ENCODE measurements at places on chromosomes 4 and X.

DNA sequence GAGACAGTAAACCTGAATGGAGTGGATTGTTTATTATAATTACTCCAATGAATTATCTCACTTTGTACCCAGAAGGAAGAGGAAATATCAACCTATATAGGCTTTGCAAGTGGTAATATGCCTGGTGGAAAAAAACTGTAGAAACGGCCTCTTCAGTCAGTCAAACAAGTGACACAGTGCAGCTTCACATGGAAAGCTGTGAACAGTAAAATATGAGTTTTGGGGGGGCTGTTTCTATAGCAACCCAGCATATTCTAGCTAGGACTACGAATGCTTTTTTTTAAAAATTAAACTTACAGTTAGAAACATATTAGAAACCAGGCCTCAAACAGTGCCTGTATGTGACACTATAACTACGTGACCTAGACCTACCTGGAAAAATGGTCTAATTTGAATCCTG lies 150.1 kb downstream of the PPP1R2C start:
- no peak for DNase-seq

- DNase-seq = no peak
Observed at GRCh38 chr4:41120297-41121217, 93.8 kb downstream of the APBB2 start.

DNA sequence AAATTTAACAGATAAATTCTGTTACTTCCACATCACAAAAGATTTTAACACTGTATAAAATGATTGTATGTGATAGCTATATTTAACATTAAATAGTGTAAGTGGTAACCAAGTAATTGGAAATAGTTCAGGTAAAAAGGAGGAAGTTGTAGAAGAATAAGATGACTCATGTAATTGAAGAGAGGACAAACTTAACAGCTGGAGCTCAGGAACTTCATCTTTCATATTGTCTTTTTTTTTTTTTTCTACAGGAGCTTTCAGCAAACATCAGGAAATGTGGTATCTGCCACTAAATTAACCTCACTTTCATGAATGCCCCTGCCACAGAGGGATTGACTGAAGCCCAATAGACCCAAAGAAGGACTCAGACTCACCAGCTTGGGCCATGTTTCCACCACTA lies 188.4 kb upstream of the VEGFC start:
- DNase-seq = no peak

GRCh38 chr4:56272927-56273326 lies 114.4 kb downstream of the AASDH start:
- no peak for DNase-seq

DNA sequence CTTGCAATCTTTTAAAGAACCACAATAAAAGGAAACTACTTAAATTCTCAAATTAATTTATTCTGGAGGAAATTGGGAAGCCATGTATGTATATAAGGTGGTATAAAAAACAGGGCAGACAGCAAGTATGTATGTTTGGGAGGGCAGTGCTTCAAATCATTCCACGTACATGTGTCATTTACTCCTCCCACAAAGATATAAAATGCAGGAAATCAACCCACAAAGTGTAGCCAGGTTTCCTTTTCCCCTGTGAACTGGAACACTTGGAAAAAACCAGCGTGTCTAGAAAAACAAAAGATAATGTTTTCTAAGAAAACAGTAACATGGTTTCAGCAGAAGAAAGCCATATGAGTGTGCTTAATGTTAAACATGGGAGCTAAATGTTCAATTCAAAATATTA lies 156.7 kb upstream of the FAM47A start:
- no peak for DNase-seq

DNA sequence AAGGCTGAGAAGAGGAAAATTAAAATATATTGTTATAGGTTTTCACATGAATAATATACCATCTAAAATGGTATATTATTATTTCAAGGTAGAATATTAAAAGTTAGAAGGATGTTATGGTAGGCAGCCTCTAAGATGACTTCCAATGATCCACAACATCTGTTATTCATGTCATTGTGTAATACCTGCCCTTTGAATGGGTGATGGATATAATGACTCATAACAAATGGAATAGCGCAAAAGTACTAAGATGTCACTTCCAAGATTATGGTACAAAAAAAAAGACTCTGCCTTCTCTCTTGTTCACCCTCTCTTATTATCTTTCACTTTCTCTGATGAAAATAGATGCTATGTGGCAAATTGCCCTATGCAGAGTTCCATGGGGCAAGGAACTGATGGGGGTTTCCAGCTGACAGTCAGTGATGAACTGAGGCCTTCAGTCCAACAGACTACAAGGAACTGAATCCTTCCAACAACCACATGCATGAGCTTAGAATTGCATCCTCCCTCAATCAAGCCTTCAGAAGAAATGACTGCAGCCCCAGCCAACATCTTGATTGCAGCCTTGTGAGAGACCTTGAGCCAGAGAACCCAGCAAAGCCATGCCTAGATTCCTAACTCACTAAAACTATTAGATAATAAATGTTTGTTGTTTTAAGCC lies 57.7 kb downstream of the HS6ST2 start:
- no peak for DNase-seq

GRCh38 chrX:69138118-69138390 lies 27.2 kb downstream of the PJA1 start:
- no peak for DNase-seq

GRCh38 chrX:110041980-110042379 lies 39.1 kb downstream of the TMEM164 start:
- DNase-seq = no peak

DNA sequence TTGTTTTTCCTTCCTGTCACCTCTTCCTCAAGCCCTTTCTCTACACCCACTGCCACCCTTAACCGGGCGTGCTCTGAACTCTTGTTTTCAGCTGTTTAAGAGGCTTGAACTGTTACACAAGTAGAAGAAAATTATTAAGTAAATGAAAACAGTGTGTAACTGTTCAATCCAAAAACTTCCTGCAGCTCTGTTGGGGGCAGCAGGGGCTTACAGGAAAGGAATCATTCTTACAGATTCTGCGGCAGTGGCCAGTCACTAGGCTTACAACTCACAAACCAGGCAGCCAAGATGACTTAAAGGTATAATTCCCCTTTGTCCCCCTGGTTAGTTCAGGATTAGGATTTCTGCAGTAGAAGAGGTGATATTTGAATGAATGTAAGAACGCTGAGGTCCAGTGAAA lies 70.2 kb upstream of the ETNPPL start:
- no peak for DNase-seq

DNA sequence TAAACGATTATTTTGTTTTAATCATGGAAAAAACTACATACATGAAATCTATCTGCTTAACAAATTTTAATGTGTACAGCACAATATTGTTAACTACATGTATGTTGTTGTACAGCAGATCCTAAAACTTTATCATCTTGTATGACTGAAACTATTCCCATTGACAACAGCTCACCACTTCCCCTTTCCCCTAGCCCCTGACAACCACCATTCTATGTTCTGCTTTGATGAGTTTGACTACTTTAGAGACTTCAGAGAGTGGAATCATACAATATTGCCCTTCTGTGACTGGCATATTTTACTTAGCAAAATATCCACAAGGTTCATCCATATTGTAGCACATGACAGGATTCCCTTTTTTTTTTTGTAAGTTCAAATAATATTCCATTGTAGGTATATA lies 185.9 kb downstream of the CFAP299 start:
- DNase-seq = no peak

DNA sequence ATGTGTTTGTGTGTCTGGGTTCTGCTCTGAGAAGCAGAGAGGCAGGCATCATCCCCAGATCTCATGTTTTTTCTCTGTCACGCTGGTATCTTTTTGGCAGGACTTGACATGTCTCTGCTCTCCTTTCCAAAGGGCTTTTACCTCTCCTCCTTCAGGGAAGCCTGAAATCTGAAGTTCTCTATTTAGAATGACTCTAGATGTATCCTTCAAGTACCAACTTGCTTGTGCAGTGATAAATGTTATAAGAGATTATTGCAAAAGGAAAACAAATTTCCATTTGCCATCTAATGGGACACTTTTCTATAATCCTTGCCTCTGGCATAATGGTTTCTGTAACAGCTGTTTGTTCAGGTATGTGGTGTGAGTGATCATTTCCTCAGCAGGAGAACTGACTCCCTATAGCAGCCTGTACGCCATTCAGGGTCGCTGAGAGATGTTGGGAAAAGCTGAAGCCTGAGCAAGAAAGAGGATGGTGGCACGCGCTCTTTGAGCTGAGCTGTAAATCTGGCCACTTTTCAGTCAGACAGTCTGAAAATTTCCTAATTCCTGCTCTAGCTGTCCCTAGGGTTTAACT lies 72.5 kb downstream of the CNGA2 start:
- no peak for DNase-seq

DNA sequence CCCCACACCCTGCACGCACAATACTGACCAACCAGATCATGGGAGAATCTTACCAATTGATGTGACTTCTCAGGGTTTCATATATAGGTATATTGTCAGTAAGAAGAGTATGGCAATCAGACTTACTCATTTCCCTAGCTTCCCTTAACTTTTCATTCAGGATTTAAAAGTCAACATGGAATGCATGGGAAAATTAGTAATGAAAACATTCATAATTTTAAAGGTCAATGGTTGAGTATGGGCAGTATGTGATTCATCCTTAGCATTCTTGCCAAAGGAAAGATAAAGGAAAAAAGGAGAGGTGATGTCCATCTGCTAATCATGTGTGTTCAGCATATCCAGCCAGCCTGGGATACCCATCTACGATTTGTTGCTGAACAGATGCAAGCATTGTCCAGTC lies 4.0 kb downstream of the DIPK2B start:
- no peak for DNase-seq

GRCh38 chrX:41522081-41522480 lies 74.9 kb downstream of the NYX start:
- DNase-seq = no peak

DNA sequence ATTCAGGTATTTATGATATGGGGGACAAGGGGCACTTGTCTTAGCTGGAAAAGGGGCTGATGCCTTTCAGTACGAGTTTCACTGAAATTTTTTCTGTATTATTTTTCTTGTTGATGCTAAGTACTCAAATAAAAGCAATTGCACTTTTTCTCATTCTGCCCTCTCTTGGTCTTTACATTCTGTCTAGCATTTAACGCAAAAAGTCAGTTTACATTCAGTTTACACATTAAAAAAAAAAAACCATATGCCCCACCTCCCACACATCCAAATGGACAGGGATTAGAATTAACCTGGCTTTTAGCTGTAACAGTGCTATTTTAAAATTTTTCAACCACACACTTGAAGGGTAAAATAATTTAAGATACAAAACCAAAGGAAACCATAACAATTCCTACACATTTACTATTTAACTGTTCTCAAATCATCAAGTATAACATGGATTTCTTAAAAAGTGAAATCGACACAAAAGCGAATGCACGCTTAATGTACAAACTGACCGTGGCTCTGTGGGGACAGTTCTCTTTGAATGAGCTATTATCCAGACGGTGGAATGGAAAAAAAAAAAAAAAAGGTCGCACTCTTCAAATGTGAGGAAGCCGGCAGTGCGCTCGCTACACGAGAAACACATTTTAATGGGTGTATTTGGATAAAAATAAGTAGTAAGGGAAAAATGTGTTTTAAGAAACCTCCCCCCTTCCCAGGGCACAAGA lies 1.4 kb downstream of the AMMECR1 start:
- no peak for DNase-seq

GRCh38 chrX:30892591-30892990 lies 3.5 kb upstream of the TAB3 start:
- no peak for DNase-seq

- no peak for DNase-seq
Observed at GRCh38 chrX:37553476-37553875, 18.0 kb upstream of the LANCL3 start.

DNA sequence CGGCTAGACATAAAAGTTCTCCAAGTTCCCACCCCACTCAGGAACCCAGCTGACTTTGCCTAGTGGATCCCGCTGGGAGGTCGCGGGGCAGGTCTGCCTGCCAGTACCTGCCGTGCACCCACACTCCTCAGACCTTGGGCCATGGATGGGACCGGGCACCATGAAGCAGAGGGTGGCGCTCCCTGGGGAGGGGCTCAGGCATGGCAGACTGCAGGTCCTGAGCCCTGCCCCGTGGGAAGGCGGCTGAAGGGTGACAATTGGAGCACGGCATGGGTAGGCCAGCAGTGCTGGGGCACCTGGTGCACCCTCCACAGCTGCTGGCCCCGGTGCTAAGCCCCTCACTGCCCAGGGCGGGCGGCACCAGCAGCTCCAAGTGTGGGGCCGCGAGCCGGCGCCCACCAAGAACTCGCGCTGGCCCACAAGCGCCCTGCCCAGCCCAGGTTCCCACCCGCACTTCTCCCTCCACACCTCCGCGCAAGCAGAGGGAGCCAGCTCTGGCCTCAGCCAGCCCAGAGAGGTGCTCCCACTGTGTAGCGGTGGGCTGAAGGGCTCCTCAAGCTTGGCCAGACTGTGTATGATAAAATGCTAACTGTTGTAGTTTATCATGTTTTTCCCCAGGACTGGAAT lies 63.1 kb downstream of the UGT2A2 start:
- no peak for DNase-seq

DNA sequence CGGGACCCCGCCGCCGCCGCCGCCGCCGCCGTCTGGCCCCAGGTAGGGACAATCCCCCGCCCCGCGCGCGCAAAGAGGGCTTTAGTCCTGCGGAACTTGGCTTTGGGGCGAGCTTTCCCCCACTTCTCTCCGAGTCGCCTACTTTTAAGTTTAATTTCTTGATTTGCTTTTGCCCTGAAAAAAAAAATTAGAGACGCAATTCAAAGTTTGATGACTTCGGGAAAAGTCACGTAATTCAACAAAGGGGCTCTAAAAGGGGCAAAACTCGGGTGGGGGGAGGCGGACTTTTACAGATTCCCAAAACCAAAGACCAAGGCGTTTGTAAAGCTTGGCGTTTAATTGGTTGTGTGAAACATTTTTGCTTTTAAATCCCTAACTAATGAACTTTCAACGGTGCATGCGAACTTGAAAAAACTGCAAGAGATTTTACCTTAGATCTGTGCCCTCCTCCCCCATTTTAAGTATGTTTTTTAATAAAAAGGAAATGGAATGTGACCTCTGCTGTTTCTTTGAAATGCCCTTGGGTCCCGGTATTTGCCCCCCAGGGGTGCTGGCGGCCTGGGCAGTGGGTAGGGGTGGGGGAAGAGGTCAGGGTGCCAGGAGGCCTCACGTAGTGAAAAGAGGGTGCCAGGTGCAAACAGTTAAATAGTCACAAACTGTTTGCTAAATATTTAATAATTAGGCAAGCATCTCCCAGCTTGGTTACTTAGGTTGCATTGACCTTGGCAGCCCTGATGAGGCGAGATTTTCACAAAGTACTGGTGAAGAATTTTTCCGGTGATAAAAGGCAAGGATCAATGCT lies 209.7 kb downstream of the NWD2 start:
- no peak for DNase-seq

GRCh38 chr4:184510401-184510800 lies 36.1 kb upstream of the IRF2 start:
- DNase-seq = no peak

GRCh38 chr4:186902361-186902760 lies 178.7 kb upstream of the FAT1 start:
- no peak for DNase-seq

- DNase-seq = peak; percentile 58
Observed at GRCh38 chr4:83109480-83110222, 4.9 kb downstream of the PLAC8 start.

DNA sequence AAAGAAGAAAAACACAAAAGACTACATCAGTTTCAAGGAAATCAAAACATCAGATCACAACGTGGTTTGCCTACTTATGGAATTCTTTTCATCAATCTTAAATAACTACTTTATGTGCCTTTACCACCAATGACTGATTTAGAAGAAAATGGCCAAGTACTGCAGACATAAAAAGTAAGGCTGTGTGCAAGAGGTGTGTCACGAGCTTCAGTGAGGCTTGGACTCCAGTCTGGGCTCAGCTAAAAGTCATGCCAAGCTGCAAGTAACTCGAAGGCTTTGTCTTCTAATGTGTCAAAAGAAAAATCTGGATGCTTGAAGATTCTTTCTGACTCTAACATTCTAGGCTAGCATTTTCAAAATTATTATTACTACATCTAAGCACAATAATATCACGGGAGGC lies 17.0 kb downstream of the PRSS12 start:
- DNase-seq = no peak

Data from activated naive CD4-positive, alpha-beta T cell treated with anti-CD3 and anti-CD28 coated beads, Interleukin-2, amount 50 U/mL, for 16 hours (primary cell).